ENCODE measurements at places on chromosomes 7 and 10.

GRCh38 chr10:108409306-108409705, 1244.8 kb upstream of the SORCS1 start:
- no peak for DNase-seq

DNA sequence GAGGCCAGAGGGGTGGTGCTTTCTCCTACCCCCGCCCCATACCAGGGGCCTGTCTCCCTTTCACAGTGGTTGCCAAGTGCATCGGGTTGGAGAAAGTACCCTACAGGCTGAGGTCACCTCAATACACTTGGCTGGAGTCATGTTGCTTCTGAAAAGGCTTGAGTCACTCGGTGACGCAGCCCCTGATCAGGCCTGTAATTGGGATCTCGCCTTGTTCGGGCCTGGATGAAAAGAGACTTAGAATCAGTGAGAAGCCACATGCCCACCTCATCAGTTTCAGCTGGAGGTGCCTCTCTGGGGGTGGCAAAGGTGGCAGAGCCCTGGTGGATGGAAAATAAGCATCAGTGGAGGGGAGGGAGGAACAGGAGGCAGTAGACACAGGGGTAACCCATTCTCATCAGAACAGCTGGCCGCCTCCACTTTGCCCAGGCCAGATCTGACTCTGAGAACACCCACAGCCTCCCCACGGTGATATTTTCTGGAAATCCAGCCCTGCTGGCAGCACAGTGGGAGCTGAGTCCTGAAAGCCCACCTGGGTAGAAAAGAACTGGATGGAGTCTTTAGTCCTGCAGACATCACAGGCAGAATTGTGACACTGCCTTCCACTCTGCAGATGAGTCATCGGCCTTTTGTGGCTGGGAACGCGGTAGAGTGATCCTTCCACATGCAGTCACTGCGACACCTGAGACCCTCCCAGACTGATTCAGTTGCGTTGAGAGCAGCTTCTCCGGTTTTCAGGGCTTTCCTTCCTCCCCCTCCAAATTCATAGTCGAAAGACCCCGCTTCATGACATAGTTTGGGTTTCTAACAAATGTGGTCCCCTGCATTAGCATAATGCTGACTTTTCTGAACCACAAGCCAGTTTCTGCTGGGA, 108.0 kb downstream of the GRK5 start:
- no peak for DNase-seq

DNA sequence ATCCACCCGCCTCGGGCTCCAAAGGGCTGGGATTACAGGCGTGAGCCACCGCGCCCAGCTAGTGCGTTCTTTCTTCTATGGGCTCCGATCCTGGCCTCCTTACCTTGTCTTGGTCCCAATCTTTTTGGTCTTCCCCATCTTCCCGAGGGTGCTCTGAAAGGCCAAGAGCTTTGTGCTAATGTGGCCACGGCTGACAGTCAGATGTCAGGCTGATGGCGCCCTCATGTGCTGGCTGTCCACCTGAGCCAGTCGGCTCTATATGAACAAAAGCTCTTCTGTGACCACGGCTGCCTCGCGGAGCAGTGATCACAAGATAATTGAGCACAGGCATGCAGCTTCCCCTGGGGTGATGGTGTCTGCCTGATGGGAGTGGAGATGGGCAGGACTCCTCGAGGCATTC, 11.0 kb upstream of the AHCYL2 start:
- peak; percentile 65 for DNase-seq

DNA sequence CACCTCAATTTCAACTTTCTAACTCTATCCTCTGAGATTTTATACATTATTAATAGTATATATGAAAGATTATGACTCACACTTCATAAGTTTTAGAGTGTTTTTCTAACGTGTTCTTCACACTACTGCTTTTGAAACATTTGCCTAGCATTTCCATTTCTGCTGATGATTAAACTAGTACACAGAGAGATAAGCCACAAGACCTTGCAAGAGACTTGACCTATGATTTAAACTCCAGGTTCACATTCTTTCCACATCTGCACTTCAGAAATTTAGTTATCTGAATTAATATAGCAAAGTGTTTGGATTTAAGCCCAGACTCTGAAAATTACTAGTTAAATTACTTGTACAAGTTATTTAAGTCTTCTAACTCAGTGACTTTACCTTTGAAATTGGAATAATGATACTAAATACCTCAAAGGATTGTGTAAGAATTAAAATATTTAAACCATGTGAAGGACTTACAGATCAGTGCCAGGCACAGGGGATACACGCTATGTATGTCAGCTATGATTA, 66.6 kb downstream of the PCLO start:
- no peak for DNase-seq

DNA sequence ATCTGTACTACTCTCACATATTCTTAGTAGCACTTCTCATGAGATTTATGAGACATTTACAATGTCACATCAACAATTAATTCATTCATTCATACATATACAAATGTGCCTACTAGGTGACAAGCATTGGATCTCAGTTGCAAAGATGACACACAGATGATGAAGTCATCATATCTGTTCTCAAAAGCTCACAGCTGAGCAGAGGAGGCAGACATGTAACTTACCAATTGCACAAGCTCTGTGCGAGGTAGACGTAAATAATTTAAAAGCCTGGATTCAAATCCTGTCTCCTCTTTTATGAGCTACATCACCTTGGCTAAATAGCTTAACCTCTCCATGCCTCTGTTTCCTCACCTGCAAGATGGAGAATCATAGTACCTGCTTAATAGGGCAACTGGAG, 109.4 kb upstream of the FAM133B start:
- DNase-seq = no peak

DNA sequence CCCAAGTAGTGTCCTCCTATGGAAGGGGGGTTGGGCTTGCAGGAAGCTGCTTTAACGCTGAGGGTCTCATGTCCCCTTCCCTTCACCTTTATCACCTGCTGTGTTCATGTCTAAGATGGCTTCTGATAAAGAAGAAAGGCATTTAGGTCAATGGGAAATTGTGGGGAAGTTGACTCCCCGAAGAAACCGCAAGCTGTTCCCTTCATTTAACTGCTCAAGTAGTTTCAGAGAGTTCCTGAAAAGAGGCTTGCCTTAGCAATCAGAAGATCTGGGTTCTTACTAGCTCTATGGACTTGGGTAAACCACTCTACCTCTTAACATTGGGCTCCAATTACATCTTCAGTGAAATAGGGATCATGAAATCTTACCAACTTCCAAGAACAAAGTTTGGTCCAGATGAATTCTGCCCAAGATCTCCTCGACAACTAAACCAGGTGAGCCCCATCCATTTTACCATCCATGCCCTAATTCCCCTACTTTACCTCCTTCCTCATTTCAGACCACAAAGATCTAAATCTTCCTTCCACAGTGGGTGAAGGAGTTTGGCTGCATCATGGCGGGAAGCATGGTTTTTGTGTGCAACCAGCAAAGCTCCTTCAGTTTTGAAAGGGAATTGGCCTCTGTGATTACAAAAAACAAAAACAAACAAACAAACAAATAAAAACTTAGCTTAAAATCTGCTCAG, 30.4 kb upstream of the UCN3 start:
- DNase-seq = no peak

DNA sequence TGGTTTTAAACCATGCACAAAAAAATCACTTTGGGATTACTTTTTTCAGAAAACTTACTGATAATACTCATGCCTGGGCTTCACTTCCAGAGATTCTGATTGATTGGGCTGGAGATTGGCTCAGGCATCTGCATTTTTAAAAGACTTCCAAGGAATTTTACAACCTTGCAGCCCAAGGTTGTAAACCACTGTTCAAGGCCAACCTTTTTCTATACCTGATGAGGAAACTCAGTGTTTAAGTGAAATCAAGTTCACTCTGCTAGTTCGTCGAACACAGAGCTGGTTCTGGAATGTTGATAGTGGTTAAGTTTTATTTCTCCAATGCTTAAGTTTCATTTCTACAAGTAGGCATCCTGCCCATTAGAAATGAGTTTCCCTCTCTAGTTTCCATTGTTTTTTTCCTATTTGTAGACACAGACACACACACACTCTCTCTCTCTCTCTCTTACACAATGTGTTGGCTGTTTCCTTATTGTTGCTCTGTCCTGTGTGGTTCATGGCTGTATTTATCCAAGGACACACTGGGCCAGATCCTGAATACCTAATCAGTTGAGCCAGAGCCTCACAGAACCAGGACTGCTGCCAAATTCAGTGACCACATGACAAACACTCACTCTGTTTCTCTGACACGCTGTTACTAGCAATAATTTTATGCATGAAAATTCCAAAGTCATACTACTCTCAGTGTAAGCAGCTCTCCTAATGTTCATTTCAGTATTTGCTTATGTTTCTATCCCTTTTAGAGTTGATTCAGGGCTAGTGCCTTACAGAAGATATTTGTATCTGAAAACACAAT, 3.7 kb upstream of the IFIT1B start:
- no peak for DNase-seq

DNA sequence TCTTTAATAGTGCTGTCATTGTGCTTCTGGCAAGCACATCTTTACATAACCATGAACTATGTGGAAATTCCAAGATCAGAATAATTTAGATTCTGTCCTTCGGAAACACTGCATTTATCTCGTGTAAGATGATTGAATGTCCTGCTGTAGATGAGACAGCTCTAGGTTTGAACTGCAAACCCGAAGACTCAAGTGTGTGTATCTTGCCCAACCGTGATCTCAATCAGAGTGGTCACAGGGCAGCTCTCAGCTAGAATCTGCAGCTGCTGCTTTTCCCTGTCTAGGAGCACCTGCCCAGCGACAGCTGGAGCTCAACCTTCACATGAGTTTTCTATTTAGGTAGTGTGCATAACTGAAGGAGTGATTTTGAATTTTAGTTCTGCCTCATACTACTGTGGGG, 17.5 kb upstream of the KIF20B start:
- DNase-seq = no peak

All from ecto neural progenitor cell (in vitro differentiated cells).